ENCODE measurements at places on chromosomes 7 and 10.

GRCh38 chr7:90212149-90212495, 582 bp downstream of the STEAP2 start:
- no peak for DNase-seq

DNA sequence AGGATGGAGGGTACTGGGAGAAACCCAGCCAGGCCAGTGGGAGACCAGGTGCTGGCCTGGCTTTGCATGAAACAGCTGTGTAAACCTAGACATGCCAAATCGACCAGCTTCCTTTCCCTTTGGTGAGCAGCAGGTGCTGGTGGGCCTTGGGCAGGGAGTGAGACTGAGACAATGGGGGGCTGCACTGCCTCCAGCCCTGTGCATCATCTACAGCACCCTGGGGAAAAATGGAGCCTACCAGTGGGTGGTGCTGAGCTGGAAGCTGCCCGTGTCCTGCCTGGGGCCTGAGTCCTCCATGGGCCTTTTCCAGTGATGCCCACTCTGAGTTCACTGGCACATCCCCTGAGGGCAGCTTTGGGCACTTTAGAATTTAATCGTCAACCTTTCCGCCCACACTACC, 19.2 kb upstream of the DDC start:
- DNase-seq, result no peak

- DNase-seq, result no peak
Measured at GRCh38 chr7:141441837-141442627, 109.2 kb upstream of the AGK start.

DNA sequence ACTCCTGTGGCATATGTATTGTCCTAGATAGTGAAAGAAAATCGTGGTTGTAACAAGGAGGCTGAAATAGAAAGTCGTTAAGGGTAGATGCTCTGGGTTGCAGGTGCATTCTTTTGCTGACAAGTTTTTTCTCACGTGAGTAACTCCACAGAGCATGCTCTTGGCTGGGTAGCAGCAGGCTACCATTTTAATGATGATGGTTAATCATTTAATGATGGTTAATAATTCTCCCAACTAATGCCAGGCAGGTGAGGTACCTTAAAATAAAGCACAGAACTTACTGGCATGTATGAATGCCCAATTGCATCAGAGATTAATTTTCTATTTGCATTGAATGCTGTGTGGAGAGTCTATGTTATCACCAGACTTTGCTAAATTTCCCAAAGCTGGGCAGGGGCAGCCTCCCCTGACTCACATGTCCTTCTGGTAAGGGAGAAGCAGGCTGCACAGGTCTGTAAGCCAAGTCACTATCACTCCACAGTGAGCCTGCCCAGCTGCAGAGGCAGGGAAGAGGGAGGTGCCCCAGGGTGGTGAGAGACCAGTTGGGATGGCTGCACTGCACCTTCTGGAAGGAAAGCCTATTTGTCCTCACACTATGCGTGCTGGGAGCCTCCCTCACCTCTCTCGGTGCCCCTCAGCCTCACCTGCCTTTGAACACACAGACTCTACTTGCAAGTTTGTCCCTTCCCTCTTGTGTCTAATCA, 287.0 kb upstream of the IGFBP3 start:
- no peak for DNase-seq

- DNase-seq, result no peak
Measured at GRCh38 chr7:26574476-26574875, 282.8 kb downstream of the SNX10 start.

DNA sequence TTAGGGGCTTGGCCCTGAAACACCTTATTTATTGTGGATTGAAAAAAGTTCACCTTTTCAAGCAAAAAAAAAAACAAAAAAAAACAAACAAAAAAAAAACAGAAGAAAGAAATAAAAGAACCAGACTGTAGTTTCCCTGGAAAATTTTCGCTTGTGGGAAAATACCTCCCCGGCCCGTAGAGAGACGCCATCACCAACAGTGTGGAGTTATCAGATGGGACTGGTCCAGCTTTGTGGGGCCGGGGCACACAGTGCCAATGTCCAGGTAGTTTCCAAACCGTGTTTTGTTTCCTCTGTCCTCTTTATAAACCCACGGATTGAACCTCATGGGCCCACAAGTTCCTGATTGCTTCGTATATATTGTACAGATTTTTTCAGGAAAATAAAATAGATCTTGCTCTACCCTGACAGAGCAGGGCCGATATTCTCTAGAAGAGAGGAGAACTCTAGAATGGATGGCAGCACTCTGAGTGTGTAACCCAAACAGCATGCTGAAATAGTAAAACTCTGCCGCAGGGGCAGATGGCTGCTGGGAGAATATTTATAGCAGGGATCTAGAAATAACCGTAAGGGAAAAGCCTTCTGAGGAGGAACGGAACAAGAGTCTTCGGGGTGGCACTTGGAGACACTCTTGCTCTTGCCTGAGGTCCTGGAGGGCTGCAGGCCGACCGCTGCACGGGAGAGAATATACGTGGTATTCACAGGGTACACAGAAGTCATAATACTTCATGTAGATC, 241.0 kb downstream of the FRMD4A start:
- no peak for DNase-seq

DNA sequence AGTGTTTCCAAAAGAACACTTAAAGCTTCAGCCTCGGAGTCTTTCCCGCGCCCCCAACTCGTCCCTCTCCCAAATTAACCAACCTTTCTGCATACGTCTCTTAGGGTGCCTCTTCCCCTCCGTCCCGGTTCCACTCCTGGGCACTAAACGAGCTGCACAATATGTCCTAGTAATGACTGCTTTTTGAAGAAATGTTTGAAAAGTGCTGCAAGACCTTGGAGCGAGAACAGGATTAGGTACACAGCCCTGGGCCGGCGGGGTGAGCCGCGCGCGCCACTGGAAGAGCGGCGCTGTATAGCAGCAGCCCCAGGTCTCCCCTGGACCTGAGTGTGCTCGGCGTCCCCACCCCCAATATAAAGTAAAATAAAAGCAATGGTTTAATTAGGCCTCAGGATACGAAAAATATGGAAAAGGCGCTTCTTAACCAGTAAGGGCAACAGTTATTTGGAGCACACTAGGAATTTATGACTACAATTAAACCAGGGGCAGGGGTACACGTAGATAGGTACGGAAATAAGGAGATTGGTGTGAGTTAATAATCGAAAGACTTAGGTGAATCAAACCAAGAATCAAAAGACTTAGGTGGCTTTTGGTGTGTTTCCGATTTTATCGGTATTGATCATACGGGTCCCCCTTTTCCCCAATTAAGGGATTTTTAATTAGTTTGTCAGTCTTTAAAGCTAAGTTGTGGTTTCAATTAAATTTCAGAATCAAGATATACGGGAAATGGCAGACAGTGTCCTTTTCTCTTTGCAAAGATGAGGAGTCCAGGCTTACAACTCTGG, 1.9 kb downstream of the TET1 start:
- DNase-seq, result no peak

DNA sequence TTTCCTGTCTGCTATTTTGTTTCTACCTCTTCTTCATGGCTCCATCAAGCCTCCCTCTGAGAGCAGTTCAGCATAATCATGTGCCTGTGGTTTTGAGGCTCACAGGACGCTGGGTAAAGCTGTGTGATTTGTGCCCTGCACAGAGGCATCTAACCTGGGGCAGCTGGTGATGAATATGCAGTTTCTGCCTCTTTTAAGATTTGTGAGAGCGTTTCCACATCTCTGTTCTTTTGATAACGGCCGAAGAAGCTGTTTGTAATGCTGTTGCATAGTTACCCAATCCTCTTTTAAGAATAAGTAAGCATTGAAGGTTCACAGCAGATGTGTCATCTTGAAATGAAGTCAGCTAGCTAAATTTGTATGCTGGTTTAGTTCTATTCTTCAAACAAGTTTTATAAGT, 45.2 kb downstream of the PNLIPRP3 start:
- DNase-seq, result no peak

DNA sequence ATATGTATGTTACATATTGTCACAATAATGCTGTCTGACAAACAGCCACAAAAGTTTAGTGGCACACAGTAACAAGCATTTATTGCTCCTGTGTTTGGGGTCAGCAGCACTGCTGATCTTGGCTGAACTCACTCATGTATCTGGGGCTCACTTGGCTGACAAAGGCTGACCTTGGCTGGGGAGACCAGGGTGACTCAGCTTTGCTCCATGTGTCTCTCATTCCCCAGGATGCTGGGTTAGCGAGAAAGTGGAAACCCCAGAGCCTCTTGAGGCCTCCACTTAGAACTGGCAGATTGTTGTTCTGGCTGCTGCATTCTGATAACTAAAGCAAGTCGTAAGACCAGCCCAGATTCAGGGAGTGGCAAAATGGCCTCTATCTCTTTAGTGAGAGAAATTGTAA, 217.3 kb upstream of the HABP2 start:
- DNase-seq, result no peak

DNA sequence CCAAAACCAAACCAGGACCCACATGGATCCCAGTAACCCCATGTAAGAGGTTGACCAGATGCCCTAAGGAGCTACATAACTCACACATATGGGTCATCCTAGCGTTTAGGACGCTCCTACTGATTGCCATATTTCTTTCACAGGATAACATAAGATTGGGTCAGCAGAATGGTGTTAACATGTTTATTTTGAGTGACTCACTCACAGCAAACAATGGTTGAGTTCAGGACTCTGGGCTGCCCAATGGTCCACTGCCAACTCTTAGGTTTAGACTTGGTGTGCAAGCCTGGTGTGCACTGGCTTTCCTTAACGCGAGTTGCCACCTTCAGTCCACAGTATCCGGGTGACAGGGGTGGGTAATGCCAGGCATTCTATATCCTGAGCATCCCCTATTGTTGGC, 211.5 kb downstream of the GPAM start:
- no peak for DNase-seq

- no peak for DNase-seq
Measured at GRCh38 chr10:119452396-119452795, 90.1 kb downstream of the RGS10 start.
